ENCODE measurements at places on chromosomes 1 and 21. TPM values are rescaled to one million over a fixed set of nuclear protein-coding genes. Genes with fewer than 3 reads are reported as not detected.

Gene LCE2A
- total RNA-seq: not detected

DNA sequence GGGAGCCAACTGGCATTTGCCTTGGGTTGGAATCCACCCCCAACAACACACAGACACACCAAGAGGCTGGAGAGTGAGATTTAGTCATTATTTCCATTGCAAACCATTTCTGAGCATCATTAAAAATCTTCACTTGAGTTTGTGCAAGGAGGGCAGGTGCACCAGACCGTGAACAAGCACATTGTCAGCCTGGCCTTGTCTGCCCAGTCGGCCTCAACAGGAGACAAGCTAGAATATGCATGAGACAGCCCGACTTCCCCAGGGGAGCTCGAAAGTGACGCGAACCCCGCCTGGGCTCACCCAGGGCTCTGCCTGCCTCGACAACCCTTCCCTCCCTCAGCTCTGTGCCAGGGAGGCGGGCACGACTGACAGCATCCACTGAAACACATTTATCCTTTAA, 15.4 kb upstream of the GUCA2B start:
- DNase-seq: no peak

Gene RAB25
- 11.9 TPM for total RNA-seq

Gene C1QC
- total RNA-seq: 25.4 TPM

GRCh38 chr1:52706941-52707926, 9.1 kb upstream of the COA7 start:
- DNase-seq: no peak

GRCh38 chr1:245968775-245969174, 538.3 kb downstream of the SMYD3 start:
- DNase-seq: no peak

Gene SIM2
- total RNA-seq: 0.63 TPM

- DNase-seq: no peak
Observed at GRCh38 chr1:151635479-151636072, 23.7 kb downstream of the SNX27 start.

Gene SYT11
- total RNA-seq: 36.4 TPM

DNA sequence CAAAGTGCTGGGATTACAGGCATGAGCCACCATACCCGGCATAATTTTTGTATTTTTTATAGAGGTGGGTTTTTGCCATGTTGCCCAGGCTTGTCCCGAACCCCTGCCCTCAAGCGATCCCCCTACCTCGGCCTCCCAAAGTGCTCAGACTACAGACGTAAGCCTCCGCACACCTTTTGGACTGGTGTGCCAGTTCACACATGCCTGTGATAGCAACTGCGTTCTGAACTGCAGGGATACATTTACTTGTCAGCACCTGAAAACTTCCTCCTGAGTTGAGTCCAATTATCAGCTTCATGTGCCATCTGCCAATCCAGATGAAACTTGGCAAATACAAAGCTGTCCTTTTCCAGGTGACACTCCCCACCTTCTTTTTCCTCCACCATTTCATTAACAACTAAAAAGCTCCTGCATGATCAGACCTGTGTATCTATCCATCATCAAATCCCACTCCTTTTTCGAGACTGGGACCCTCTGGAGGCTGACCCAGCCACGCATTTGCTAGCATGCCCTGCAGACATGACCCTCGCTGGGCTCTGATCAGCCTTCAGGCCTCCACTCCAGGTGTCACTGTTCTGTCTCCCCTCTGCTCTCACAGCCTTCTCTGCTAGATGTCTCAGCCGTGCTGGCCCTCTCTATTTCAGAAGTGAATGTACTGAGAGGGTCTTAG, 2.1 kb upstream of the DEGS1 start:
- DNase-seq: no peak

GRCh38 chr1:92743221-92743620, 41.7 kb downstream of the EVI5 start:
- no peak for DNase-seq

DNA sequence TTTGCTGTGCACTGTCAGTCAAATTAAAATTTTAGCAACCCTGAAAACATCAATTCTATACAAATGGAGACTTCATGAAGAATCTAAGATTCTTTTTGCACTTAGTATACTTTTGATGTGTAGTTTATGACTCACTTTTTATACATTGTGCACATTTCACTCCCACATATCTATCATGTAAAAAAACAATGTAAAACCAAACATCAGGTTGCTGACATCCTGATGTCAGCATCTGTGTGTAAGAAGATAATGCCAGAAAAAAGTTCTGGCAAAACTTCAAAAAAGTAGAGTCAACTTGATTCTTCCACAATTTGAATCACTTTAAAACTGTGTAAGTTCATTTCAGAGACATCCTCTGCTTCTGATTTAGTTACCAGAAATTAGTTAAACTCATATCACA, 115.7 kb downstream of the CENPF start:
- no peak for DNase-seq

- DNase-seq: no peak
Observed at GRCh38 chr1:10674700-10675609, 121.5 kb downstream of the CASZ1 start.

DNA sequence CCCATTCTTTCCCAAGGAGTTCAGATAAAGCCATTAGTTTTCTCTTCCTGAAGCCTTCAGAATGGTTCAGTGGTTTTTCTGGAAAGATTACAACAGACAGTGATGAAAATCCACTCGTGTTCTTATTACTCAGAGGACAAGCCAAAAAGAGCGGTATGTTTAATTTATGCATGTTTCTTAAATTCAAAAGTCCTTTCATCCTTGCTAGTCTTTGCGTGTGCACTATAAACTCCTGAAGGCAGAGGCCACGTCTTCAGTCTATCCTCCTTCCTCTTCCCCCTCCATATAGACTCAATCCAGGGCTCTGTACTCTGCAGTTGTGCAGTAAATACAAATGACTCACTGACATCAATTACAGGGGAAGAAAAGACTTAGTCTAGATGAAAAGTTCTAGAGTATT, 409.2 kb upstream of the PLXNA2 start:
- DNase-seq: no peak

Gene TEDDM1
- not detected for total RNA-seq

GRCh38 chr1:6969106-6969505, 183.9 kb downstream of the CAMTA1 start:
- no peak for DNase-seq

DNA sequence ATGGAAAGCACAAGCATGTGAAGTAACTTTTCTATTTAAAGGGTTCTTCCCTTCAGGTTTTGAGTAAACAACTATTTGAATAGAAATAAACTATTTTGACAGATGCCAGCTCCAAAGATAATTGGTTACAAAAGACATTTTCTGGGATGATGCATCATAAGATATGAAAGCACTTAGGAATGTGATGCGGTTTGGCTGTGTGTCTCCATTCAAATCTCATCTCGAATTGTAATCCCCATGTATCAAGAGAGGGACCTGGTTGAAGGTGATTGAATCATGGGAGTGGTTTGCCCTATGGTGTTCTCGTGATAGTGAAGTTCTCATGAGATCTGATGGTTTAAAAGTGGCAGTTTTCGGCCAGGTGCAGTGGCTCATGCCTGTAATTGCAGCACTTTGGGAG, 6.4 kb downstream of the DISP1 start:
- DNase-seq: no peak

- no peak for DNase-seq
Observed at GRCh38 chr1:33286451-33287185, 30.3 kb downstream of the ZNF362 start.

Gene SPATA45
- total RNA-seq: not detected

GRCh38 chr1:173095632-173096031, 44.9 kb upstream of the TNFSF18 start:
- no peak for DNase-seq

GRCh38 chr21:42027822-42028765, 17.9 kb upstream of the ZBTB21 start:
- no peak for DNase-seq

GRCh38 chr1:213623064-213623581, 364.6 kb upstream of the PROX1 start:
- no peak for DNase-seq

Gene MMEL1
- 2.6 TPM for total RNA-seq

- DNase-seq: peak; percentile 47
Observed at GRCh38 chr1:206521127-206521526, 13.8 kb downstream of the RASSF5 start.

Gene STUM
- 2.5 TPM for total RNA-seq

Gene SLC45A3
- total RNA-seq: 4.8 TPM

- DNase-seq: no peak
Observed at GRCh38 chr1:2962541-2962940, 58.7 kb upstream of the ACTRT2 start.

DNA sequence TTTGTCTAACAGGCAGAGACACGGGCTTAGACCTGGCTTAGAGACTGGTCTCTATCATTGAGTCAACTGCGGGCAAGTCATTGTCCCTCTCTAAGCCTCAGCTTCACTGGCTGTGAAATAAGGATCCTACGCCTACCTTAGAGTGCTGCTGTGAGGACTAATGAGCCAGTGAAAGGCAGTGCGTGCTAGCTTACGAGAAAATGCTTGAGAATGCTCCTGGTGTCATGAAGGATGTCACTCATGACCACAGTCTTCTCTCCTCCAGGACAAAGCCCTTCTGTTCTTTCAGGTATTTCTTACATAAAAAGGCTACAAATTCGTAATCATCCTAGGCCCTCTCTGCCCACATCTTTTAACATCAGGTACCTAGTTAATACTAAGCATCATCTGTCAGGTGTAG, 16.5 kb upstream of the A3GALT2 start:
- no peak for DNase-seq

Gene RHOU
- 40.4 TPM for total RNA-seq

GRCh38 chr1:157485793-157486192, 66.5 kb downstream of the FCRL5 start:
- DNase-seq: no peak

DNA sequence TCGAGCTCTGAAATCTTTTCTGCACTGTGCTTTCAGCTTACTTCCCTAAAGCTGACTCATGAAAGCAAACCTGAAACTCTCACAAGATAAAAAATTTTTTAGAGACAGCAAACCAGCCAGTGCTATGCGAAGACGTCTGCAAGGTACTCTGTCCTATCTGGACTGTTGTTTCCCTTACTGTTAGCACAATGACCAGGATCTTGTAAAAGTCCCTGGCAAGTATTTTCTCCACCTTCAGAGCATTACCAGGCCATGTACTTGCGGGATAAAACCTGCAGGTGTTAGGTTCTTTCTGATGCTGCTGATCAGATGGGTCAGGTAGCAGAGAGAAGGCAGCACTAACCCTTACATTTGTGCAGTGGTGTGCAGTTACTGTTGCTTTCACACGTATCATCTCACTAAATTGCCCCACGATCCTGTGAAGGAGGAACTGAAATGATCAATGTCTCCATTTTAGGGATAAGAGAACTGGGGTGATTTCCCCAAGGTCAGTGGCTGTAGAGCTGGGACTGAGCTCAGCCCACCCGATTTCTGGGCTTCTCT, 56.6 kb downstream of the PLXNA2 start:
- DNase-seq: no peak

- no peak for DNase-seq
Observed at GRCh38 chr1:218436997-218437396, 91.9 kb downstream of the TGFB2 start.

Gene NES
- total RNA-seq: 35.7 TPM

DNA sequence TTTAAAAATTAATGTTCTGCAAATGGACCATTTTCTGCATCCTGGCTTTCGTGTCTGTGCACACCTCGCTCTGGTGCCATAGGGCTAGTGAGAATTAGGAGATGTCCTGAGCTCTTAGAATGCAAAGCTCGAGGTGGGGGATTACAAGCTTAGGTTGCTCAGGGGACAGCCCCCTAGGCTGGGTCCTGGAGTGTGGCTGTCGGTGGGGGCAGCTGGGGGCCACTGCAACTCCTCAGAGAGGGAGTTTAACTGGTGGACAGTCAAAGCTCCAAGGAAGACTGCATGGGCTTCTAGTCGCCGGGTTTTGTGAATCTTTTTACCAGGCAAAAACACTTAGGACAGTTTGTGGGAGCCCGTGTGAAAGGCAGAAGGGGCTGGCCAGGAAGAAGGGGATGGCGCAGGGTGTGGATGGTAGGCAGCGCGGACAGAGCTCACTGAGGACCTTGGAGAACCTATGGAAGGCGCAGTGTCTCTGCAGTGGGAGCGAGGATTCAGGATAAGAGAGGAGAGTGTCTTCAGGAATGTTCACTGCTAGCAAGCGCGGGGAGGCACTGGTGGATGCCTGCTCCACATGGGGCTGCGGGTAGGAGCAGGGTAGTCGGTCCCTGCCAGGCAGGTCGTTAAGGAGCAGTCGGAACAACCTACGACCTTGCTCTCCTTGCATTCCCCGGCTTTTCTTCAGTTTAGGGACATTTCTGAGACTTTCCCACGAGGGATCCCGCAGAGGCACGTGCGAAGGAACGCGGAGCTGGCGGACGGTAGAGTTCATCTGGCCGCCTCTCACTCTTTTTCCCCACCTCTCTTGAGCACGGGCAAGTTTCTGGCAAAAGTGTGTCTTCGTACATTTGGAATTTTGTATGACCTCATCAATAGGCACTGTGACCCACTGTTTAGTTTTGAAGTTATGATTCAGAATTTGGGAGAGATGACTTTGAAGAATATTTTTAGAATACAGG, 12.9 kb upstream of the KCNE1 start:
- no peak for DNase-seq

DNA sequence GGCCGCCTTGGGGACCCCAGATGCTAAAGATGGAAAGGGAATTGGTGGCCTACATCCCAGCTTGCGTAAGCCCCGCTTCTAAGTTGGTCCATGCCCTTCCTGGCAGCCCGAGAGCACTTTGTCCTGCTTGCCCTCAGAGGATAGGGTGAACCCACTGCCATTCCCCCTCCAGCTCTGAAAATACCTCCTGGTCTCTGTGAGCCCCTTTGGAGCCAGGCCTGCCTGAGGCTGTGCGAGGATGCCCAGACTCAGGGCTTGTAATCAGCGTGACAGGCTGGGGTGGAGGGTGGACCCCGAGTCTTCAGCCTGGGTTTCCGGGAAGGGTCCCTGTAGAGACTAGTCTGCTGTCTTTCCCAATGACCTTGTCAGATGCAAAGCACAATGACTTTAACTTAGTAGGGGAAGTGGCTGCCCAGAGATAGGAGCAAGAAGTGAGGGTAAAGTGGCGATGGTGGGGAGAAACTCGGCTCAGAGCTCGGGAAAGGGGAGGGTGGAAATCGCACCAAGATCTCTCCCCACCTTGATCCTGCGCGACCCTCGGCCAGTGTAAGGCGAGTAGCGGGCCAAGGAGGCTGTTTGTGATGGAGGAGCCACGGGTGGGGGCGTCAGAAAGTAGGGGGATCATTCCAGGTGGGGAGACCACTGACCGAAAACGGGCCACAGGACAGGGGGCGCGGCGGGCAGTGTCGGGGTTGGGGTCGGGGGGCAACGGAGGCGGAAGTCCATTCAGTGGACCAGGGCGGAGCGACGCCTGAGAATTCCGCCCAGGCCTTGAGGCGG, 2.7 kb upstream of the HES3 start:
- DNase-seq: no peak

Gene LCE1D
- total RNA-seq: not detected

DNA sequence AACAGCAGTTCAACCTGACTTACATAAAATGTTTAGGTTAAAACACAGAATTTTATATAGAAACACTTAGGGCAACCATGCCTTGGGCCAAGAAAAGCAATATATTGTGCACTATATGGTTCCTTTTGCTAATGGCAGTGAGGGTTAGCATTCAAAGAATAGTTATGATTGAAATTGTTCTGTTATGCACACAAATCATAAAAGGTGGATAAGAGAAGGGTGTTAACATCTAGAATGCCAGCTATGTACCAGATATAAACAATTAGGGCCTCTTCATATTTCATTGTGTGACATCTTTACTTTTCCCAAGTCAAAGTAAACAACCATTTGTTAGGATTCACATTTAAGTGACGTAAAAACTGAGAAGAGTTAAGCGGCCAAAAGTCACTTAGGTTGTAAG, 308.0 kb upstream of the B3GALT2 start:
- no peak for DNase-seq

GRCh38 chr1:217525773-217526490, 105.0 kb downstream of the GPATCH2 start:
- DNase-seq: no peak

Data from urinary bladder (tissue), 4 donors.